ENCODE measurements at places on chromosomes 6 and 20.

DNA sequence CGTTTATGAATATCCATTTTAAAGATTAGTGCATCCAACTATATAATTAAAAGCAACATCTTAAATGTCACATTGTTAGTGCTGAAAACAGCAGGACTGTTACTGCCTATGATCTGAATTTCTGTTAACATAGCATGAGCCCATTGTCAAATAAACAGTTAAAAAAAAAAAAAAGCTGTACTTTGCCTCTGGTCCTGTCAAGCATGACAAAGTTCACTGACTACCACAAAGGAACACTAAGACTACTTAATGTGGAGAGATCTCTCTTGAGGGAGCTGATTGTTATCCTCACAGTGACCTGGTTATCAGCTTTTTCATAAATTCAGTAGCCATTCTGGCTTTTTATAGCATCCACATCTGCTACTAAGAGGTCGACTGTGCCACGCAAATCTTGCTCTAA lies 228.1 kb downstream of the TMEM200A start:
- no peak for DNase-seq

GRCh38 chr6:165184192-165184979 lies 125.0 kb downstream of the C6orf118 start:
- no peak for DNase-seq

DNA sequence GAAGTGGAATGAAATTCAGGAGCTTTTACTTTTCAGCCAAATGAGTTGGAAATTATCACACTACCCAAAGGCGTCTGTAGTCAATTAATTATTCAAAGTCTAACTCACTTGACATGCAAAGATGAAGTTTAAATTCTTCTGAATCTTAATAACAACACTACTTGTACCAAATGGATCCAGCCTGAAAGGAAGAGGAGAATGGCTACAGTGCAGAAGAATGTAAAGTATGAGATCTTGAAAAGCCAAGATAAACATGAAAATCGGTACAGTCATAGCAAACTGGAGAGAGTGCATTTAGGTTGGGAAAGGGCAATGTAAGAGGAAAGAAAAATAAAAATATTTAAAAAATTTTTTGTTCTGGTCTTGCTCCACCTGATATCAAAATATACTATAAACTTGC lies 195.5 kb downstream of the SIM1 start:
- no peak for DNase-seq

- no peak for DNase-seq
Observed at GRCh38 chr20:57200882-57201695, 65.4 kb downstream of the BMP7 start.

DNA sequence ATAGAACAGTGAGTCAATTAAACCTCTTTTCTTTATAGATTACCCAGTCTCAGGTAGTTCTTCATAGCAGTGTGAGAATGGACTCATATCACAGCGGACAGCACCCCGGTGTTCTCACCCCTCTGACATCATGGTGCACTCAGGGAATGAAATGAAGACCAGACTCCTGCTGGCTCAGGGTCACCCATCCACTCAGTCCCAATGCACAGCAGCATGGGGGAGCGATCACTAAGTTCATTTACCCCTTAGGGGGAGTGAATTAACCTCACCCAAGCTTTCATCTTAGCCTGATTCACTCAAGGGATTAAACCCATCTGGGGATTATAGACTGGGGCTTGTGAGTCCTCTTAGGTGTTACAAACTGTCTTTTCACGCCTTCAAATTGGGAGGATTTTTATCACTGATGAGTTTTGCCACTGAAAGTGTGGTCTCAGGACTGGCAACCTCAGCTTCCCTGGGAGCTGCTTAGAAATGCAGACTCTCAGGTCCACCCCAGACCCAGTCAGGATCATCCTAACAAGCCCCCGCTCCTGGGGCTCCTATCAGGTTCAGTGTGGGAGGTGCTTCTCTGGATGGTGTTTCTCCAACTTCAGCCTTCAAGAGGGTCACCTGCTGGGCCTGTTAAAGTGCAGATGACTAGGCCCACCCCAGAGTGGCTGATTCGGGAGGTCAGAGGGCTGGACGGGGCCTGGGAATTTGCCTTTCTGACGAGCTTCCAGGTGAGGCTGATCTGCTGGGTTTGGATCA lies 44.3 kb upstream of the FRMD1 start:
- no peak for DNase-seq

DNA sequence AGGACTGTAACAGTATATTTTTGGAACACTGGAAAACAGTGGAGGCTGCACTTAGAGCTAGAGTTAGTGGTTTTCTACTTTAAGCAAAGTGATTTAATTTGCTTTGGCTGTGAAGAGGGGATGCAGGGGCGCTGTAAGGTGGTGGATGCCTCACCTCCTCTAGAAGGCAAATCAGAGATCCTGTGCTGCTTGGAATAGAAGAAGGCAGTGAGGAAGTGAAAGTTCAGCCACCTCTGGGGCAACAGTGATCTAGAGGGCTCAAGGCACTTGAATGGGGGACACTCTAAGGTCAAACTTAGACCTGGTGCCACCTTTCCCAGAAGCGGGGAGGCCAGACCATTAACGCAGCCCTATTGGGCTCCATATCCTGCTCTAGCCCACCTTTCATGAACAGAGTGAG lies 19.0 kb upstream of the SNRPB2 start:
- DNase-seq: no peak

- DNase-seq: no peak
Observed at GRCh38 chr6:32967151-32968091, 973 bp upstream of the BRD2 start.

Measured in LNCaP clone FGC (cell line).